ENCODE measurements at places on chromosomes 2 and 18. TPM values are rescaled to one million over a fixed set of nuclear protein-coding genes. Genes with fewer than 3 reads are reported as not detected.

Gene ROCK1
- 40.6 TPM for total RNA-seq

- DNase-seq: no peak
These were observed 12.6 kb downstream of the DTYMK start for GRCh38 chr2:241673797-241674725.

Gene CHRND
- not detected for total RNA-seq

DNA sequence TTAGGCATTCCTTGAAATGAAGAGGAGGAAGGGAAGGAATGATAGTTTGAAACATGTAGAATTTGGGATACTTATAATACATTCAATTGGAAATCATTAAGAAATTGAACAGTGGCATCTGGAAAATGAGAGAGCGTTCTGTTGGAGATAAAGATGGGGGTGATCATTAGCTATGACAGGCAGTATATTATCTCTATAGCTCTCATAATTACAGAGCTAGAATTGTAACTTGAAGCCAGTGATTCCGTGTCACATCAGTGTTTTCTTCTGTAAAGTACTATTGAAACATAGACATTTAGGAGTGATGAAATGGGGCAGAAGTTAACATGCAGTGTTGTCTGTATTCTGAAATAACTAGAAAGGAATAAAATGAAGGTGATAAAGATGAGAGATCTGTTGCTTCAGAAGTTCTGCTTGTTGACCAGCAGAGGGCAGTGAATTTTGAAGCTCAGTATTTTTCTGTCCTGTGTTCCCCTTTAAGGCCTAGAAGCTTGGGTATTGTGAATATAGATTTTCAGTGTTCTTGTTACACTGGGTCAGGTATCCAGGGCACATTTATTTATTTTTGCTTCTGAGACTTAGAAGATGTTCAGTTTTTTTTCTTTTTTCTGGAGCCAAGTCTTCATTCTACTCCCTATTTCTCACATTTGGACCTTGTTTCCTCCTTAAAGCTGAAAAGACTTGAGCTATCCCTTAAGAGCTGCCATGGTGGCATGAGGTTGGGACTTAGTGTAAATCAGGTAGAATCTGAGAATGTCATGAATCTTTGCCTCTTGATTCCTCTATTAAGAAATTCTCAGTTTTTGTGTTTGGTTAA is 157.4 kb downstream of the TAF4B start:
- DNase-seq: no peak

Gene RBMS1
- total RNA-seq: 13.0 TPM

Gene TUBA3E
- total RNA-seq: not detected

GRCh38 chr2:224843141-224843540 is 127.0 kb upstream of the CCDC195 start:
- no peak for DNase-seq

DNA sequence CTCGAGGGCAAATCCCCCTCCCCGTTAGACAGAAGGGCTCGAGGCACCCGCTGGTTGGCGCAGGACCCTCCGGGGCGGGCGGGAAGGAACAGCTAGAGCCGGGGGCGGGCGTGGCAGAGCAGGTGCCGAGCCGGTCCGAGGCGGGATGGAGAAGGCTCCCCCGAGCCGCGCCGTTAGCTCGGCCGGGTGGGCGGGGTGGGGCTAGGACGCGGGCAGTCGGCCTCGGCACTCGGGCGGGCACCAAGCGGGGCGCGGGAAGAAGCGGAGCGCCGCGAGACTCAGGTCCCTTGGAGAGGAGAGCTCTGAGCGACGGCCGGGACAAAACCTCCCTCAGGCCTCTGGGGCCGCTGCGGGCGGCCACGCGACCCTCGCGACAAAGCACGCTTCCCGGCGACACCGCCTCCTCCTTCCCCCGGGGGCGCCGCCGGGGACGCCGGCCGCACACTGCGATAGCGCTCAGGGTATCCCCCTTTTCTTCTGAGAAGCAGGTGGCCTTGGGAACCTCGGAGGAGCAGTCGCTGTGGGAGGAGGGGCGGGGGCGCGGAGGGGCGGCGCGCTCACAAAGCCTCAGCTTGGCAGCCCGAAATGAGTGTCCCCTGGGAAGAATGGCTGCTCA is 721 bp downstream of the FHOD3 start:
- DNase-seq: no peak

GRCh38 chr2:221377066-221377465 is 195.0 kb downstream of the EPHA4 start:
- DNase-seq: no peak

DNA sequence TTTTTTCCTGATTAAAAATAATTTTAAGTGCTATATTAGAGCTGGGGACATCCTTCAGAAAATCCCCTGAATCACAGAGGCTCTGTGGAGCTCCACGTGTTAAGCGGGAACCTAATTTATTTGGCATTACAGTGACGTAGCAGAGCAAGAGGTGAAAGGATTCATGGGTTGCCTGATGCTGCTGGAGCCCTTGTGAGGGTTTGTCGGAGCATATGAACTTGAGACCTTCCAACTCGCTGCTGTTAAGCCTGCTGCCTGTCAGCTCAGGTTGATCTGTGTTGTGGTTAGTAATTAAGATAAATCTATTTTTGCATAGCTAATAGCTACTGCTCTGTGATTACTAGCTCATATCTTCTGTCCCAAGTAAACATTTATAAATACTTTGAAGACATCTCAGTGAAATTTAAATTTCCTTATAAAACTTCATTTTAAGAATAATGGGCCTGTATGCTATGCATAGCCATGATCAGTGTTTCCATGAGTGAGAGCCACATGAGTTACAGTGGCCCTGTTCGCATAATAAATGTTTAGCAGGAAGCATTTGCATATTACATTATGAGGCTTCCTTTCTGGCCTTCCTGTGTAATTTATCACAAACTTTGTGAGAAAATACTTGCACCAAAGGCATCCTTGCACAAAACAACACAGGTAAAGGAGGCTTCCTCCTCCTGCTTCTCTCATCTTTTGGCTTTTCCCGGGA is 438.9 kb downstream of the PTPRM start:
- DNase-seq: no peak

DNA sequence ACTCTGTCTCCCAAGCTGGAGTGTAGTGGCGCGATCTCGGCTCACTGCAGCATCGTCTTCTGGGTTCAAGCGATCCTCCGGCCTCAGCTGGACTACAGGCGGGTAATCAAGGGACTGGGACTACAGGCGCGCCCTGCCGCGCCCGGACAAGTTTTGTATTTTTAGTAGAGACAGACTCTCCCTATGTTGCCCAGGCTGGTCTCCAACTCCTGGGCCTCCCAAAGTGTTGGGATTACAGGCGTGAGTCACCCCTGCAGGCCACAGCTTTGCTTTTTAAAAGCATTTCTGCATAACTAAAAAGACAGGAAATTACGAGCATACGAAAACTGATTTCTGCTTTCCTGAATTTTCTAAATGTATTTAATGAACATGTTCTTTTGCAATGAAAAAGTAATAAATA is 916 bp upstream of the OSBPL1A start:
- no peak for DNase-seq

DNA sequence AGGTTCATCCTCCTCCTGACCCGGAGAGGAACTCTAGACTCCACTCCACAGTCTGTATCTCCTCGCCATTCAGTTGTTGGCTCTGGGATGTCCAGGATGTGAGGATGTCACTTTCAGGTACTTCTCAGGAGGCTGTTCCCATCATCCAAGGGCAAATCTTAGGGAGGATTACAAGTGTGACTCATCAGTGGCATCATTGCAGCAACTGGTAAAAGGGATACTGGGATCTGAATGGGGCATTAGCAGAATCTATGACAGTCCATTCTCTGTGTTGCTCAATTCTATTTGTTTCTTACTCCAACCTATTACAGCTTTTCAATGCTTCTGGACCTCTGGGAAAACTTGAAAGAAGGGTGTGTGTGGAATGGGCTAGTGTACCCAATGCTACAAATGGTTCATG is 81.5 kb upstream of the FN1 start:
- no peak for DNase-seq

Gene TMX3
- total RNA-seq: 45.5 TPM

DNA sequence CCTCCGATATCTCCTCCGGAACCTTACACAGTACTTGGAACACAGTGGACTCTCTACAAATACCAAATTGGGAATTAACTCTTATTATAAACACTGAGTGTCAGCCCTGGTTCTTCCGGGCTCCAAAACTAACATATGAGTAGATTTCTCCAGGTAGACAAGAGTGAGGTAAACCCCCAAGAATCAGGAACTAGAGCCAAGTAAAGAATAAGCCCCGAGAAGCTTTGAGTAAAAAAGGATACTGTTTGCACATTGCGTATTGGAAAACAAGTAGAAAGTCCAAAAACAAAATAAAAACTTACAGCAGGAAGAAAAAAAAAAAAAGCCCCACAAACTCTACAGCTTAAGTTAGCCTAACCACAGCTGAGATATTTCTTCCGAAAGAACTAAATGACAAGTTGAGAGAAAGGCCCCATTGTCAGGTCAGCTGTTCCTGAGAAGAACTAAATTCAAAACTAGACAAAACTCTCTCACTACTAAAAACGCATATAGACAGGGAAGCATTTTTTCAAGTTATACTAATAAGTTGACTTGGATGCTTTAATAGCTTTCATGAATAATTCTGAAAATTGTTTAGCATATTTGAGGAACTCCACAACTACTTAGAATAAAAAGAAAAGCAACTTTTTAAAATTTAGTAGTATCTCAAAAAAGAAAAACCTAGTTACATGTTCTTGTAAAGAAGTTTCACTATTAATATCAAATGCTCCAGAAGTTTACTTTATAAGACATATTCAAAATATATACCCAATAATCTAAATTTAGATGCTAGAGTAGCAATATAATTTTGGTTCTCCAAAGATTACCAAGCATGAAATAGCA is 4.3 kb upstream of the HAAO start:
- no peak for DNase-seq

DNA sequence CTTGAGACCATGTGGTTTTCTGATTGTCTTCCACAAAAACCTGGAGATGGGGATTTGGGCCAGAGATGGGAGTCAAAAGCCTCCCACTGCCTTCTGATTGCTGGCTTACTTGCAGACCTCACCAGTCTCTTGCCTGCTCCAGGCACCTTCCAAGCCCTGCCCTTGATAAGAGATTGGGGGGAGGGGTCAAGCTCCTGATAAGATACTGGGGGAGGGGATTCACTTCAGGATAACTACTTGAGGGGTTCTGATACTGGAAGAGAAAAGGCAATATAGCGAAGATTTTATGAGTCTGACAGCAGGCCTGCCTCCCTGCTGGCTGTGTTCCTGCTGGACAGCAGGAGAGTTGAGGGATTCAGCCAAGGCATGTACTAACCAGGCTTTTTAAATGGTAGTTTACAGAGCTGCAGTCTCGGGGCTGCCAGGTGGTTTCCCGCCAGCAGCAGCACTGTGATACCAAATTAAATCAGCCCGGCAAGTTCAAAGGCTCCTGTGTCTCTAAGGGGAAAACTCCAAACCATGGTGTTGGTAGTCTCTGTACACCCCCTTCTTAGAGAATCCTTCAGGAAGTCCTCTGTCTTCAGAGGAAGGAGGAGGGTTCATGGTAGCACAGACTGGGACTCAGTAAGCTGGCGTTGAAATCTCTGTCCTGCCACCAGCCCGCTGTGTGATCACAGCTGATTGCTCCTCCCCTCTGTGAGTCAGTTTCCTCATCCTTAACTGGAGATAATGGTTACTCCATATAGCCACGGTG is 58.3 kb downstream of the FBXO36 start:
- DNase-seq: no peak

- DNase-seq: no peak
These were observed 117.7 kb upstream of the SATB2 start for GRCh38 chr2:199575416-199575815.

DNA sequence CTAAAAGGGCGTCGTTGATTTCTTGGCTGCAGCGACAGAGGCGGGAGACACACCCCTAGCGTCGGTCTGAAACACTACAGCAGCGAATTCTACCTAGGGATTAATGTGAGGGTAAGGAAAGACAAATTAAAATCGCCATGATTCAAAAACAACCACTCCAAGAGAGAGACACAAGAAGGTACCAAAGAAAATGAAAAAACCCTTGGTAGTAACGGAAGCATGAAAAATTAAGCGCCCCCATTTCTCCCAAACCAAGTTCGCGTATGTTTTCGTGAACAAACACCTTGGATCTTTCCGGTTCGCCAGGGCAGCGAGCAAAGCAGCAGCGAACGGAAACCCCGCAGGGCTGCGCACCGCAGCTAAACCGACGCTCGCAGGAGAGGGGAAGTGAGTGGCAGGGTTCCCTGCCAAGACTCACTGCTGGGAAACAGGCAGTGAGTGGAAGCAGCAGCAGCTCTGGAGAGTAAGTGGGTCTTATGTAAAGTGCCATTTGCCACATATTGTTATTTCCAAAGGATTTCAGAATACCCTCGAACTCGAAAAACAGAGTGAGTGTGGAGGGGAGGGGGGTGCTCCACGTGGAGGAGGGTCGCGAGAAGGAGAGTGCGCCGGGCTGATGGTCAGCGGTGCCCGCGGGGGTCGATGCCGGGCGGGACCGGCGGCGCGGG is 1.0 kb downstream of the PPP3R1 start:
- DNase-seq: peak; percentile 73

Gene MDH1B
- total RNA-seq: 0.40 TPM

DNA sequence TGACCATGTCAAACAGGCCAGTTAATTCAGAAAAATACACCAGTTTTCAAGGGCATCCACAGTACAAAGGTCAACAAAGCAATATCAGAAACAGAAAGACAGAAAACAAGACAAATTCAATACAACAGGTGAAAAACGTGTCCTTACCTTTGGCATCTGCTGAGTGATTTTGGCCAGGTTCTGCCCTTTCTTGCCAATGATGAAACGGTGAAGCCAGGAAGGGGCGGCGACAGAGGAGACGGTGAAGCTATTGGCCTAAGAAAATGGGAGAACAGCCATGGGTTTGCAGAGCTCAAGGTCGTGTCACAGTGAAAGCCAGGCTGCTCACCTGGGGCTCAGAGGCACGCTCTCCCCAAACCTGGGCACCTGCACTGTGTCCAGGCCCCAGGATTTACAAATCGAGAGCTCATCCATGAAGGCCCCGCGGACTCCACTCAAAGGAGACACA is 60.5 kb downstream of the HDLBP start:
- DNase-seq: peak; percentile 28

DNA sequence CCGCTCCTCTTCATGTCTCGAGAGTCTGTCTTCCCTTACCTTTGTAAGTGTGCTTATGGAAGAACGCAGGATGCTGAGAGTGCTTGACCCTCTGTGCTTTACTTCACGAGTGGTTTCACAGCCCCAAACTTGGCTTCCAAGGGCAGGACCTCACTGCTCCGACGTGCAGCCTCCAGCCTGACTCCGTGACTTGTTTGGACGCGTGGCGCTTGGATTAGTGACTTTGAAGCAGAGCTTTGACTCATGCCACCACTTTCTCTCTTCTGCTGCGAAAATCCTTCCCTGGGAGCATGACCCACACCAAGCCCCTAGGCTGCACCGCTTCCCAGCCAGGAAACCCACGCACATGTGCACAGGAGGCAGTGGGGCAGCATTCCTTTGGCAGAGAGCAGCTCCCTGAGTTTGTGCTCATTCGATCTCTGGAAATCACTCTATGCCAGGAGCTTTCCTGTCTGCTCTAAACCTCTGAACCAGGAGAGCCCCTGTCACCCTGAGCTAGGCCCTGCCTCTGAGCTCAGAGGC is 207.8 kb upstream of the HS6ST1 start:
- DNase-seq: no peak

DNA sequence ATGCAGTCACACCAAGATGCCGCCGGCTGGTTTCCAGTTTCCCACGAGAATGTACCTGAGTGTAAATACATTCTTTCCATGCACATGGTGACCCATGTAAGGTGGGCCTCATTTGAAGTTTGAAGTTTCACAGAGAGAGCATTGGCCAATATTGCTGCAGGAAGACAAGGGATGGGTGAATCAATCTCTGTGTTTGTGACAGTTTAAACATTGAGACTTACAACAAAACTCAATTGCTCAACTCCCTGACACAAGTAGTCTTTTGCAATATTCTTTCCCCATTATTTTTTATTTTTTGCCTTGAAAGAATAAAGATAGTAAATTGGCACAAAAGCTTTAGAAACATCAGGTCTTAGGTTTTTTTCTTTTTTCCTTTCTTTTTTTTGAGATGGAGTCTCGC is 5.1 kb downstream of the SERPINB2 start:
- DNase-seq: no peak

Data from Peyer's patch (tissue), 4 donors.